ENCODE measurements at places on chromosomes 2 and 18.

DNA sequence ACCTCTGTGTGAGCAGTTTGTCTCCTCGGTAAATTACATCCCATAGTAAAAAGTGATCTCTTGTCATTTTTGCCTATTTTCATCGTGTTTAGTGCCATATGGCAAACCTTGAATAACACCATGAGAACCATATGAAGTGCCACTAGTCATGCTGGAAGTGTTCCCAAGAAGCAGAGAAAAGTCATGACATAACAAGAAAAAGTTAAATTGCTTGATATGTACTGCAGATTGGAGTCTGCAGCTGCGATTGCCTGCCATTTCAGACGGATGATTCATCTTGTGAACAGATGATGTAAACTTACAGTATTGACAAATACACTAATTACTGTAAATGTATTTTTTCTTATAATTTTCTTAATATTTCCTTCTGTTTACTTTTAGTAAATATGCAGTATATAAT is 846.7 kb downstream of the BCL11A start:
- no peak for DNase-seq
- no peaks in the 10 kb centered on the region for H3K36me3 ChIP-seq
- H3K27ac ChIP-seq = no peak overlapping the region

GRCh38 chr18:67072791-67073190 is 443.7 kb downstream of the DSEL start:
- H3K4me1 ChIP-seq = no peaks in the 10 kb centered on the region
- H3K27ac ChIP-seq = no peak overlapping the region
- no peaks in the 10 kb centered on the region for H3K27me3 ChIP-seq
- DNase-seq = no peak
- no peak overlapping the region for H3K4me3 ChIP-seq

GRCh38 chr2:178943745-178944144 is 106.2 kb downstream of the CCDC141 start:
- no peaks in the 10 kb centered on the region for H3K4me1 ChIP-seq
- DNase-seq = no peak
- H3K36me3 ChIP-seq = no peaks in the 10 kb centered on the region
- H3K4me3 ChIP-seq = no peak overlapping the region
- no peak overlapping the region for H3K27ac ChIP-seq

DNA sequence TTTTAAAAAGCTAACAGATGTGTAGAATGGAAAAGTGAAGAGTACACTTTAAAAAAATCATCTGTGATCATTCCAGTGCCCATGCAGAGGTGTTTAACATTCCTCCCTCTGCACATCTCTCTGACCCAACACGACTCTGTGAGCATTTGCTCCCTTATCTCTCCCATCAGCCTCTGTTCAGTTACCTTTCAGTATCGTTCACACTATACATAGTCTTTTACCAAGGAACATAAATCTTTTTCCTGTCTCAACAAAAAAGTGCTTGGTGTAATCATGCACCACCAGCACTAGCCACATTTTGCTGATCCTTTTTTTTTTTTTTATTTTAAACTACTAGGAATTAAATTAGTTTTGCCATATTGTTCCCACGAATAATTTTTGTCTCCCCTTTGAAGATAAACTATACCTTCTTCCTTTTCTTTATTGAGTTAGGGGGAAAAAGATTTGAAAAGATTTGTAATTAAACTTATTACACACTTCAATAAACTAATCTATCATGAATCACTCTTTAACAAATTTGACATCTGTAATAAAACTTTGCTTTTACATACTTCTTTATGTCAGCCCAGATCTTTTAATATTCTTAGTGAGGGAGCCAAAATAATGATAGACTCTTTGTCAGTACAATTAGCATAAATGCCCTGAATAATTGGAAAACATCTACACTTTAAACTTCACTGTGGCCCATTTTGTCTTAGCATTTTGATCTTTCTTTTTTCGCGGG is 489.8 kb upstream of the FANCL start:
- H3K36me3 ChIP-seq = no peaks in the 10 kb centered on the region
- H3K4me3 ChIP-seq = no peak overlapping the region
- H3K4me1 ChIP-seq = no peaks in the 10 kb centered on the region
- no peak for DNase-seq
- no peaks in the 10 kb centered on the region for H3K27me3 ChIP-seq

GRCh38 chr18:24315170-24315569 is 82.5 kb downstream of the OSBPL1A start:
- H3K27me3 ChIP-seq = no peaks in the 10 kb centered on the region
- DNase-seq = no peak
- no peak overlapping the region for H3K27ac ChIP-seq
- no peaks in the 10 kb centered on the region for H3K36me3 ChIP-seq

DNA sequence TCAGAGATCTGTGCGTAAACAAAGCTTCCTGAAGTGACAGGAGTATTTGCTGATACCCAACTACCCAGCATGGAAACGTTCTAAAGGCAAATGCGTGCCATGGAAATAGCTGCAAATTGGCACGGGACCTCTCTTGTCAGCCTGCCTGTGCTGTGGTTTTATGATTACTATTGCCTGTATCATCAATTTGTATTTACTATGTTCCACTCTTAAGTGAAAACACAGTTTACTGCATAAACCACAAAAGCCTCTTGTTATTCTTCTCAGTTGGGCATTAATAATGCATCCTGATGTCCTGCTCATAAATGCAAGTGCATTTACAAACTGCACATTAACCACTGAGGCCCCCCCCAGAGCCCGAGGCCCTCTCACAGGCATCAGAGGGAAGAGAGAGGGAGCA is 196.6 kb upstream of the SLC35G4 start:
- H3K36me3 ChIP-seq = no peaks in the 10 kb centered on the region
- no peak overlapping the region for H3K4me3 ChIP-seq
- no peaks in the 10 kb centered on the region for H3K4me1 ChIP-seq
- H3K27ac ChIP-seq = no peak overlapping the region

DNA sequence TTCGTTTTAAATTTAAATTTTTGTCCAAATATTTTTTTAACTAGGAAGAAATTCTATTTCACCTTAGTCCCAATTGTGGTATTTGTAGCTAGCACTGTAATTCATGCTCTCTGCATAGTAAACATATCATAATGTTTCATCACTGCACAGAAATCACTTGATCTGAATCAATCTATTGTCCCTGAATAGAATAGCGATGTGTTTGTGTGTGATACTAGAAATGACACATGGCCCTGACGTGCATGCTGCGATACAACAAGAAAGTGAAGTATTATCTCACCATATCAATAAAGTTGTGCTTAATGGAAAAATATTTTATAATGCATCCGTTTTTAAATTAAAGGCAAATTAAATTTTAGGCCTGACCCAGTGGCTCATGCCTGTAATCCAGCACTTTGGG is 10.0 kb downstream of the TTL start:
- DNase-seq = no peak
- H3K27me3 ChIP-seq = no peaks in the 10 kb centered on the region
- no peak overlapping the region for H3K27ac ChIP-seq
- no peak overlapping the region for H3K4me3 ChIP-seq
- H3K4me1 ChIP-seq = no peaks in the 10 kb centered on the region
- peaks cover 12% of the 10 kb centered on the region for H3K36me3 ChIP-seq

DNA sequence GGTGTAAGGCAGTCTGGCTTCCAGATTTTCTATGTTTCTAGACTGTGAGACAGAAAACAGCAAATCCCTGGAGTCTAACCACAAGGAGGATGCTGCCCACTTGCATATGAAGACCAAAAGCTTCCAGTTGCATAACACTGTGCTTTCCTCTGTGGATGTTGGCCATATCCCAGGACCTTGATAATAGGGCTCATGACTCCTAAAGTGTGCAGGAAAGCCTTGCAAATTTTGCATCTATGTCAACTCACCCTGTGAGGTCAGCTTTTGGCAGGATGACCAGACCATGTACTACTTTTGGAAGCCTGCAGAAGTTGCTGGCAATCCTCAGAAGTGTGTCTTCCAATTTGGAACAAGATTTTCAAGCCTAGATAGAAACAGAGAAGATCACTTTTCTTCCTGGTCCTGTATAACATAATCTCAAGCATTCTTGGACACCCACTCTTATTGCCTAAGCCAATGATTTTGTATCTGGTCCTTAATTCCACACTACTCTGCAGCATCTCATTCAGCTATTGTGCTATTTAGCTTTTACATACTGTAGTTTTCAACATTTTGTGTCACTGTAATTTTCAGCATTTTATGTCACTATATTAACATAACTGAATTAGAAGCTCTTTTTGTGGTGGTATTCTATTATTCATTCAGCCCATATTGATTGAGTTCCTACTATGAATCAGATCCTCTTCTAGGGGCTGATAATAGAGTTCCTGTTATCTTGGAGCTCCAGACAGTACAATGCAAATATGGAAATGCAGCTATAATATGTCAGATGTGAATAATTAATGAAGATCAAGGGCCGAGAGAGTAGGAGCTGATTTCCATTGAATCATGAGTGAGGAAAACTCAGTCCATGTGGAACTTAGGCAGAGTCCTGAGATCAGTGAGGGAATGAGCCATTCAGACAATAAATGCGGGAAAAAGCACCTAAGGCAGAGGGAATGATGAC is 85.3 kb upstream of the RAB27B start:
- H3K27ac ChIP-seq = no peak overlapping the region
- H3K27me3 ChIP-seq = no peaks in the 10 kb centered on the region
- no peak overlapping the region for H3K4me3 ChIP-seq
- H3K36me3 ChIP-seq = no peaks in the 10 kb centered on the region

DNA sequence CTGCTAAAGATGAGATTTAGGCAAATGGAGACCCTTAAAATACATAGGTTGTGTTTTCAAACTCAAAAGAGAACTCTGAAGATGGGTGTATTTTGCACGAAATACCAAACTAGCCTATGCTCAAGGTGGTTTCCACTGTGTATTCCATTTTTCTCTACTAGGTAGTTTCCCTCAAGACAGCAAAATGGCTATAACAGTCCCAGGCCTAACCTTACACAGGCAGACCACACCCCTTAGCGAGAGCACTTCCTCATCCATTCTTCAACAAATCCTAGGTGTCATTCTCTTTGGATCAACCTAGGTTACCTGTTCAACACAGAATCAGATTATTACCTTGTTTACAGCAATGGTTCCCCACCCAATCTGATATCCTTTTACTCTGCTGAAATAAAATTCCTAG is 42.6 kb downstream of the HNRNPLL start:
- no peak overlapping the region for H3K27ac ChIP-seq
- no peaks in the 10 kb centered on the region for H3K27me3 ChIP-seq
- no peak overlapping the region for H3K4me3 ChIP-seq
- no peak for DNase-seq

DNA sequence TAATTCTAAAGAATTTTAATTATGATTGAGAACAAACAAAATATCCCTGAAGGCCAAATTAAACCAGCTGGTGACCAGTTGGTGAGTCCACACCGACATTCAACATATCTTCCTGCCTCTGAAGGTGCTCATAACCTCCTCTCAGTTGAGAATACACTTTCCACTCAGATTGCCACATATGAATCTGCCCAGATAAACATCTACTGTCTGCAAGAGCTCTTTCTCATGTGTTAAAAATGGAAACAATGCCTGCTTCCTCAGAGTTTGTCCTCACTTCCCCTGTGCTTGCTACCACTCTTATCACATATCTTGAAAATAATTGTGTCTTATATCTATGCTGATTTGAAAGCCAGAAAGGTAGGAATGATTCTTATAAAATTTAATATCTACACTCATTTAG is 177.7 kb upstream of the GULP1 start:
- no peaks in the 10 kb centered on the region for H3K4me1 ChIP-seq
- H3K27ac ChIP-seq = no peak overlapping the region
- H3K27me3 ChIP-seq = no peaks in the 10 kb centered on the region
- no peak overlapping the region for H3K4me3 ChIP-seq

DNA sequence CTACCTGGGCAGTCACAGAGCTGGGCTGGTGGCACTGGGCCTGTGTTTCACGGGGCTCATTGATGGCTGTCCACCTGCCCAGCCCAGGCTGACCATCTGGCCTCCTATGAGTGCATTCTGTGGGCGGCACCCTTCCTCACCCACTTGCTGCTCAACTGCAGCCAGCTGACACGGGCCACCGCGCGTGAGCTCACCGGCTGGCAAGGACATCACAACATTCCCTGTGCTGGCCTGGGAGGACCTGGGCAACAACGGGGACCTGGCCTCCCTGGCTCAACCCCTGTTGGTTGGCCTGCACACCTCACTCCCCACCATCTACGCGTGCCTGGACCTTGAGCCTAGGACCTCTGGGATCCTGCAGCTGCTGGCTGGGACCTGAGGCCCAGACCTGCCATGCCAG is 98.2 kb upstream of the DTNA start:
- no peak overlapping the region for H3K4me3 ChIP-seq
- H3K27ac ChIP-seq = no peak overlapping the region
- DNase-seq = no peak
- no peaks in the 10 kb centered on the region for H3K36me3 ChIP-seq

- H3K4me1 ChIP-seq = no peaks in the 10 kb centered on the region
- H3K27ac ChIP-seq = no peak overlapping the region
- no peaks in the 10 kb centered on the region for H3K27me3 ChIP-seq
- no peak for DNase-seq
- H3K4me3 ChIP-seq = no peak overlapping the region
These were observed 1162.8 kb upstream of the TMEFF2 start for GRCh38 chr2:193357508-193357907.

DNA sequence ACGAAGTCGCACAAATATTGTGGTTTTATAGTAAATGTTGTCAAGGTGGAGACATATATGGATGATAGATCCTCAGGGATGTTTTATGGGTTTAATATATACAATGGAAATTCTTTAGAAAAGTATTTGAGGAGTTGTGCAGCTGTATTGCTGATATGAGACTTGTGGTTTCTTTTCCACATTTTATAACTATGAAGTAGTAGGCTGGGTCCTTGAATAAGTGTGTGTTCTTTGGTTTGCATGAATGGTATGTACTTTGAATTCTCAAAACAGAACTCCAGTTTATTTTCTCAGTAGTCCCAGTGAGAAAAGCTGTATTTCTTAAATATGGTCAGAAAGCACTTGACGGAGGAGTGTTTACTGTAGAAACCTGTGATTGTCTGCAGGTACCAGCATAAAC is 42.4 kb downstream of the PLCL1 start:
- peaks cover 47% of the 10 kb centered on the region for H3K4me1 ChIP-seq
- no peak overlapping the region for H3K27ac ChIP-seq
- DNase-seq = no peak
- H3K36me3 ChIP-seq = no peaks in the 10 kb centered on the region
- no peaks in the 10 kb centered on the region for H3K27me3 ChIP-seq

GRCh38 chr2:74093426-74093825 is 54.3 kb downstream of the BOLA3 start:
- no peaks in the 10 kb centered on the region for H3K27me3 ChIP-seq
- H3K36me3 ChIP-seq = peaks cover 56% of the 10 kb centered on the region
- H3K4me1 ChIP-seq = no peaks in the 10 kb centered on the region
- H3K27ac ChIP-seq = no peak overlapping the region
- H3K4me3 ChIP-seq = no peak overlapping the region
- DNase-seq = no peak

- peaks cover 2% of the 10 kb centered on the region for H3K4me1 ChIP-seq
- H3K27me3 ChIP-seq = no peaks in the 10 kb centered on the region
- no peak overlapping the region for H3K4me3 ChIP-seq
These were observed 5.7 kb upstream of the HTR2B start for GRCh38 chr2:231130336-231131056.

DNA sequence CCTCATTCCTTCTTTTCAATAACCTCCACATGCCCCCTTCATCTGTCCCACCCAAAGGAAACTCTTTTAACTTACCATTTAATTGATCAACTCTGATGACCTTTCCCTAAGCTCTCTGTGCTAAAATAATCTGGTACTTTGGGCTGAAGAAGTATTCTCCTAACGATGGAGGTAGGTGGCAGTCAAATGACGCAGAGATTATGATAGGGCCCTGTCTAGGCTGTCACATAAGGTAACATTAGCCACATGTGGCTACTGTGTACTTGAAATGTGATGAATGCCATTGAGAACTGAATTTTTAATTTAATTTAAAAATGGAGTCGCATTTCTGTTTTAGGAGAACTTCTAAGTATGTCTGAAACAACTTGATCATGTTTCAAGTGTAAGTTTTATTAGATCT is 140.5 kb upstream of the TNP1 start:
- no peaks in the 10 kb centered on the region for H3K27me3 ChIP-seq
- no peak overlapping the region for H3K4me3 ChIP-seq
- no peak for DNase-seq
- H3K27ac ChIP-seq = no peak overlapping the region
- no peaks in the 10 kb centered on the region for H3K36me3 ChIP-seq
